ENCODE measurements at places on chromosomes 7 and 10. TPM values are rescaled to one million over a fixed set of nuclear protein-coding genes. Genes with fewer than 3 reads are reported as not detected.

GRCh38 chr7:103679151-103680132 is 233.4 kb upstream of the SLC26A5 start:
- peaks cover 9% of the 10 kb centered on the region for H3K4me1 ChIP-seq
- no peak overlapping the region for H3K27ac ChIP-seq
- H3K36me3 ChIP-seq: no peaks in the 10 kb centered on the region
- DNase-seq: no peak

- H3K27me3 ChIP-seq: peaks cover 2% of the 10 kb centered on the region
- no peak for DNase-seq
- no peak overlapping the region for H3K4me3 ChIP-seq
- no peaks in the 10 kb centered on the region for H3K4me1 ChIP-seq
- H3K27ac ChIP-seq: no peak overlapping the region
Measured at GRCh38 chr10:128339753-128340152, 213.5 kb upstream of the MKI67 start.

GNAT3 gene
- 2.0 TPM for total RNA-seq

GRCh38 chr10:52256832-52257691 is 57.0 kb upstream of the DKK1 start:
- no peak overlapping the region for H3K4me3 ChIP-seq
- no peaks in the 10 kb centered on the region for H3K27me3 ChIP-seq

TRPV5 gene
- total RNA-seq: 0.15 TPM

DNA sequence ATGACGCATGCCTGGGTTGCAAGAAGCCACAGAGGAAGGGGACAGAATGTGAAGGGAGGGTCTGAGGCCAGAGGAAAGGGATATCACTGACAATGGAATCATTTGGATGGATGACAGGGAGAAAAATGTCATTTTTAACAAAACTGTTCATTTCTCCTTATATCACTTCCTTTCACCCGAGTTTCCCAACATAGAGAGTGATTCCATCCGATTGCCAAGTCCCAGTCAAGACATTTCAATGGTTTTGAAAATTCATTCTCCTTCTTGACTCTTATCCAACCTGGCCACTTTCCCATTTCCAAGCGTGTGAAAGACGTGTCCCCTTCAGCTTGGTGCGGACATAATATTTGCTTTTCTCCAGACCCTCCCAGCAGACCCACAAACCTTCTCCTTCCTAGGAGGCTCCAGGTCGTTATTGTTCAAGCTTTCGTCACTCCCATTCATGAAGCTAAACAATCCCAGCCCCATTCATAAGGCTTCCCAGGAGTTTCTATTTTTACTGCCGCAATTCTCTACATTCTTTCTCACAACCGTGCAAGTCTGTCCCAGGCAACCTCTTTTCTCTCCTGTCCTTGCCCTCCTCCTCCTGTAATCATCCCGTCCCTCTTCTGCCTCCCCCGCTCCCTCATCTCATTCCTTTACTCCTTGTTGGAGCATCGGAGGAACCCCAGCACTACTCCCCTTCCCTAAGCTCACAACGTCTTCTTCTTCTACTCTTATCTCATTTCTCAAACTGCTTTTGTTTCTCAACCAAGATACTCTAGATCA is 301.3 kb upstream of the KLF6 start:
- H3K27me3 ChIP-seq: no peaks in the 10 kb centered on the region
- H3K36me3 ChIP-seq: no peaks in the 10 kb centered on the region
- DNase-seq: no peak
- H3K4me1 ChIP-seq: no peaks in the 10 kb centered on the region
- H3K4me3 ChIP-seq: no peak overlapping the region

DNA sequence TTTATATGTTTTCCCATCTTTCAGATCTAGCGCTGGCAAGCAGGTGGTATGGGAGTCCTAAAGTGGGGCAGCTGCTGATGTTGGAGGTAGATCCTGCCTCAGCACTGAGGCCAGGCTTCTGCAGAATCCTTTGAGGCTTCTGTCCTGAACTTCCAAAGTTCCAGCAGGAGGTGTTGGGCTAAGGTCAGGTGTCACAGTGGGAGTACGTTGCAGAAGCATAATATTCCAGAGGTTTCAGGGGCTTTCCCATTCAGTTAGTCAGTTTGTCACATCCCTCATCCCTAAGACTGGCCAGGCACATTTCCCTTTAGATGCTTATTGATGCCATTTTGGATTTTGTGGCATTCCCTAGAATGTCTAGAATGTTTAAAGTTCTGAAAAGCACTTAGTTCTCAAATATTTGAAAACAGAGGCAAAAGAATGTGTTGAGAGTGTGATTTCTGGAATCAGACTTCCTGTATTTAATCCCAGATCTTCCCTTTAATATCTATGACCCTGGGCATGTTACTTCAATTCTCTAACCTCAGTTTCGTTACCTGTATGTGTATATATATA is 319.1 kb upstream of the PHYHIPL start:
- peaks cover 7% of the 10 kb centered on the region for H3K4me1 ChIP-seq
- no peak overlapping the region for H3K27ac ChIP-seq
- no peak overlapping the region for H3K4me3 ChIP-seq
- DNase-seq: no peak
- peaks cover 3% of the 10 kb centered on the region for H3K27me3 ChIP-seq

DNA sequence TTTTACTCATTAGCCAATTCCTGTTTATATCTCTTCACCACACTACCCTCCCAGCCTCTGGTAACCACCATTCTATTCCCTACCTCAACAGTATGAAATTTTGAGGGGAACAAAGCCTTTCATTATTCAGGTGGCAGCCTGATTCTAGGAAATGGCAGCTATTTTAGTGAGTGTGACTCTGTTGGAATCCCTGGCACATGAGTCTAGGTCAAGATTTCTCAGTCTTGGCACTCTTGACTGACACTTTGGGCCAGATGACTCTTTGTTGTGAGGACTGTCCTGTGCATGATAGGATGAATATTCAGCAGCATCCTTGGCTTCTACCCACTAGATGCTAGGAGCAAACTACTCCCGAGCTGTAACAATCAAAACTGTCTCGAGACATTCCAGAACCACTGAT is 322.8 kb upstream of the PHYHIPL start:
- H3K36me3 ChIP-seq: peaks cover 3% of the 10 kb centered on the region
- no peak overlapping the region for H3K27ac ChIP-seq
- H3K4me3 ChIP-seq: no peak overlapping the region
- peaks cover 7% of the 10 kb centered on the region for H3K4me1 ChIP-seq
- H3K27me3 ChIP-seq: peaks cover 4% of the 10 kb centered on the region

ELN gene
- total RNA-seq: 3.7 TPM

DNA sequence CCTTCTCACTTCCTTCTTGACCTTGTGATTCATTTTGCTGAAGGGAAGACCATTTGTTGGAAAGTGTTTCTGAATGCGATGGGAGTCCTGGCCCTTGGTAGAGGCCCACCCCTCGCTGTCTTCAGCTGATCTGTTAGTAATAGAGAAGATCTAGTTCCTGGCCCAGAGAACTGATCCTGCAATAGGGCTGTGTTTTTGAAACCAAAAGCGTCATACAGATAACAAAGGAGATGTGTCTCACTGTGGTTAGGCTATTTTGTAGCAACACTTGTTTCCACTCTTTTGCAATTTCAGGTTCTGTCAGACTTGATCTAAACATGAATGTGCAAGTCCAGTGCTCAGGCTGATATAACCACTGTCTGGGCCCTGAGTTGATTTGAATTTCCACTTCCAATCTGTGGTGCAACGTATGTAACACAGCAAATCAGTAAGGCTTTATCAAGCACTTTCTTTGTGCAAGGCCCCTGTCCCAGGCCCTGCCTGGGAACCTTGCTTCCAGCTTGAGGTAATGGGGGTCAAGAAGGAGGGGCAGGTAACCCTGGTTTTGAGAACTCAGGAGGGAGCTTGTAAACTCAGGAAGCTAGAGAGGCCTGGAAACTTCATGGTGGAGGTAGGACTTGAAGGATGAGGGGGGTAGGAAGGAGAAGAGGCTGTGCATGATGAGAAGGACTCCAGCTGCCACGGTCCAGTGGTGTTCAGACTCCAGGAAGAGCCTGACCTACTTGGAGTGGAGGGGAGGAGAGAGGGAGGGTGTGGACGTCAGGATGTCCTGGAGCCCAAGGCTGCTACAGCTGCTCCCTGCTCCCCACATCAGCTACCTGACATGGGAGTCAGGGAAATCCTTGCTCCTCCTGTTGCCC is 42.2 kb upstream of the SRGN start:
- H3K36me3 ChIP-seq: no peaks in the 10 kb centered on the region
- H3K4me1 ChIP-seq: no peaks in the 10 kb centered on the region
- H3K27ac ChIP-seq: no peak overlapping the region
- no peak overlapping the region for H3K4me3 ChIP-seq
- no peaks in the 10 kb centered on the region for H3K27me3 ChIP-seq

CC2D2B gene
- total RNA-seq: not detected

- no peak for DNase-seq
- H3K4me1 ChIP-seq: no peaks in the 10 kb centered on the region
- H3K36me3 ChIP-seq: no peaks in the 10 kb centered on the region
- H3K4me3 ChIP-seq: no peak overlapping the region
- H3K27me3 ChIP-seq: peaks cover 1% of the 10 kb centered on the region
Measured at GRCh38 chr10:22218448-22218847, 633 bp upstream of the EBLN1 start.

- DNase-seq: no peak
- H3K27ac ChIP-seq: no peak overlapping the region
- no peaks in the 10 kb centered on the region for H3K36me3 ChIP-seq
- H3K4me3 ChIP-seq: no peak overlapping the region
Measured at GRCh38 chr10:115773832-115774231, 499.2 kb downstream of the GFRA1 start.

PRKCQ gene
- total RNA-seq: 1.3 TPM

MRPL43 gene
- total RNA-seq: 58.2 TPM

- H3K27me3 ChIP-seq: peaks cover 8% of the 10 kb centered on the region
- no peaks in the 10 kb centered on the region for H3K36me3 ChIP-seq
- H3K27ac ChIP-seq: no peak overlapping the region
- H3K4me1 ChIP-seq: peaks cover 37% of the 10 kb centered on the region
- no peak overlapping the region for H3K4me3 ChIP-seq
Measured at GRCh38 chr10:1648648-1649047, 88.7 kb downstream of the ADARB2 start.

- no peak overlapping the region for H3K27ac ChIP-seq
- H3K36me3 ChIP-seq: no peaks in the 10 kb centered on the region
- no peak for DNase-seq
- no peak overlapping the region for H3K4me3 ChIP-seq
- no peaks in the 10 kb centered on the region for H3K27me3 ChIP-seq
Measured at GRCh38 chr7:84454174-84454959, 259.8 kb upstream of the SEMA3A start.

DNA sequence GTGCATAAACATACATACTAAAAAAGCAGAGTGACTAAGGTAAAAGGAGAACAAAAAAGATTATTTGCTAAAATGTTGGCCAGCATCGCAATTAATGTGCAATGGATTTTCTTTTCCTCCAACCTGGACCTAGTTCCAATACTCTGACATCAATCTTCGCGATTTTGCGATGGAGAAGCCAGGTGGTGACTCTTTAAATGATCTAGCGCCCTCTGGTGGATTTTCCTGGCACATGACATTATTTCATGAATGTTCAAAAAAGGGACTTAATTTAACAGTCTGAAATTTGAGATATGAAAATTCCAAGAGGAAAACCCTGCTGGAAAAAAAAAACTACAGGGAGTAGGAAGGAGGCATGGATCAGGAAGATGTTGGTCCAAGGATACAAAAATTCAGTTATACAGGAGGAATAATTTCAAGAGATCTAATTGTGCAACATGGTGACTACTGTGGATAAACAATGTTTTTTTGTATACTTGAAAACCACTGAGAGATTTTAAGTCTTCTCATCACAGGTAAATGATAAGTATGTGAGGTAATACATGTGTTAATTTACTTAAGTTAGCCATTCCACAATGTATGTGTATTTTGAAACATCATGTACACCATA is 4.3 kb upstream of the KCNMA1 start:
- no peak overlapping the region for H3K4me3 ChIP-seq
- DNase-seq: peak; percentile 43
- H3K4me1 ChIP-seq: no peaks in the 10 kb centered on the region
- peaks cover 10% of the 10 kb centered on the region for H3K27me3 ChIP-seq
- no peak overlapping the region for H3K27ac ChIP-seq

DNA sequence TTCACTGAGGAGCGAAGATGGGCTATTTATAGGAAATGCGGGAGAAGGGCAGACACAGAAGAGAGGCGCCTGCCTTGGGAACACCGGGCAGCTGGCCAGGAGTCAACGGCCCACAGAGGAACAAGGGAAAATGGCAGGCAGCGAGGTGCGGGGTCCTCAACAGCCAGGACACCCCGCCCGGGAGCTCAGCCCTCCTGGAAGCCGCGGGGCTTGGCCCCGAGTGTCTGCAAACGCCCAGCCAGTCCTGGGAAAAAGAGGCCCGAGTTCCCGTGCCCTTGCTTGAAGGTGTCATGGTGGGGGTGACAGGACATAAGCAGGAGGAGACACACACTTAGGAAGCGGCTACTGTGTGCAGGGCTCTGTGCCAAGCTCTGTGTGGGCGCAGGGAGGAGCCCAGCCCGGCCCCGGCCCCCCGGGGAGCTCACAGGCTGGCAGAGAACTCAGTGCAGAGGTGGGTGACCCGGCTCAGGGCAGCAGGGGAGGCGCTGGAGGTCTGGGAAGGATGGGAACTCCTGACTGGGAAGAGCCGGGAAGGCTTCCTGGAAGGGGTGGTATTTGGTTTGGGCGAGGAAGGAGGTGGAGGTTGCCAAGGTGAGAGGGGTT is 79.9 kb downstream of the ELFN1 start:
- no peak overlapping the region for H3K4me3 ChIP-seq
- peaks cover 3% of the 10 kb centered on the region for H3K36me3 ChIP-seq
- peaks cover 18% of the 10 kb centered on the region for H3K27me3 ChIP-seq

All from glutamatergic neuron (in vitro differentiated cells).